ENCODE measurements at places on chromosomes 13 and 19. TPM values are rescaled to one million over a fixed set of nuclear protein-coding genes. Genes with fewer than 3 reads are reported as not detected.
A peak's percentile ranks its signal among the peaks of the same experiment; 100 is the strongest.

The PODNL1 gene
- total RNA-seq, result 4.1 TPM

The LILRA5 gene
- 0.42 TPM for total RNA-seq

GRCh38 chr13:58048670-58049069 lies 417.1 kb downstream of the PCDH17 start:
- H3K36me3 ChIP-seq, result no peaks in the 10 kb centered on the region
- no peak for DNase-seq
- no peaks in the 10 kb centered on the region for H3K4me1 ChIP-seq
- H3K4me3 ChIP-seq, result no peak overlapping the region

DNA sequence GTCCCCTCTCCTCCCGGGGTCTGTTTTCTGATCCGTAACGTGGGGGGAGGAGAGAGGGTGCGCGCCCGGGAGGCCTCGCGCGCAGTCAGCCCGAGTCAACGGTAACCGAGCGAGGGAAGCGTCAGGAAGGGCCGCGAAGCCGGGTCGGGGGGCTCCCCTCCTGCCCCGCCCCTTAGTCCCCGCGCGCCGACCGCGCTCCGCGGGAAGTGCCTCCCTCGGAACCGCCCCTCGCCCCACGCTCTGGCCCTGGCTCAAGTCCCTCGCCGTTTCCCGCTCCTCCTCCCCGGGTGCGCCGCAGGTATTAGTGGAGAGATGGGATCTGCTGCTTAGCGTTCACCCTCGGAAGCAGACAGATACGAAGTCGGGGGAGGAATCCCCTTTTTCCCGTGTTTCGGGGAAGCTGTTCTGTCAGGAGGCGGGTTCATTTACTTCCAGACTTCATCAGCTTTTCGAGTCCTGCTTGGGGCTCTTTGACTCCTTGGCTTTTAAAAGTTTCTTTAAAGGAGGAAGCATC lies 770 bp downstream of the HNRNPM start:
- peaks cover 7% of the 10 kb centered on the region for H3K4me1 ChIP-seq
- H3K27me3 ChIP-seq, result no peaks in the 10 kb centered on the region
- peak overlapping the region; percentile 97 for H3K27ac ChIP-seq
- DNase-seq, result peak; percentile 68

GRCh38 chr19:51531349-51532315 lies at the start of gene SIGLEC6:
TSS of gene SIGLEC6 (minus strand) at chr19:51531670. CDS start at chr19:51531648, 22 bp downstream.
- H3K27ac ChIP-seq, result no peak within 1 kb of the TSS
- no peaks in the 10 kb centered on the region for H3K27me3 ChIP-seq
- H3K4me1 ChIP-seq, result no peaks in the 10 kb centered on the region
- DNase-seq, result peak; percentile 30
- H3K36me3 ChIP-seq, result no peaks in the 10 kb centered on the region
- no peak within 1 kb of the TSS for H3K4me3 ChIP-seq

The OR4F17 gene
- total RNA-seq, result not detected

The LRG1 gene
- total RNA-seq, result 26.0 TPM

- DNase-seq, result no peak
- no peaks in the 10 kb centered on the region for H3K27me3 ChIP-seq
- no peaks in the 10 kb centered on the region for H3K36me3 ChIP-seq
- no peaks in the 10 kb centered on the region for H3K4me1 ChIP-seq
- no peak overlapping the region for H3K27ac ChIP-seq
- no peak overlapping the region for H3K4me3 ChIP-seq
Measured at GRCh38 chr13:71309905-71310304, 557.1 kb downstream of the DACH1 start.

GRCh38 chr13:37657134-37657533 lies 58.6 kb upstream of the POSTN start:
- no peak overlapping the region for H3K27ac ChIP-seq
- no peak overlapping the region for H3K4me3 ChIP-seq
- no peaks in the 10 kb centered on the region for H3K4me1 ChIP-seq
- no peak for DNase-seq

- no peak for DNase-seq
- no peaks in the 10 kb centered on the region for H3K27me3 ChIP-seq
- H3K4me1 ChIP-seq, result no peaks in the 10 kb centered on the region
Measured at GRCh38 chr19:29271341-29271740, 58.4 kb upstream of the UQCRFS1 start.

The UHRF1 gene
- total RNA-seq, result 6.3 TPM

- H3K27me3 ChIP-seq, result no peaks in the 10 kb centered on the region
- H3K27ac ChIP-seq, result peak overlapping the region; percentile 14
- H3K36me3 ChIP-seq, result no peaks in the 10 kb centered on the region
- no peak for DNase-seq
- no peak overlapping the region for H3K4me3 ChIP-seq
Measured at GRCh38 chr13:46666727-46667456, 113.9 kb downstream of the LRCH1 start.

- no peaks in the 10 kb centered on the region for H3K4me1 ChIP-seq
- no peak for DNase-seq
- no peak overlapping the region for H3K27ac ChIP-seq
- H3K36me3 ChIP-seq, result no peaks in the 10 kb centered on the region
- H3K4me3 ChIP-seq, result no peak overlapping the region
Measured at GRCh38 chr19:40592170-40592569, 9.0 kb upstream of the LTBP4 start.

The PINLYP gene
- total RNA-seq, result 0.52 TPM

DNA sequence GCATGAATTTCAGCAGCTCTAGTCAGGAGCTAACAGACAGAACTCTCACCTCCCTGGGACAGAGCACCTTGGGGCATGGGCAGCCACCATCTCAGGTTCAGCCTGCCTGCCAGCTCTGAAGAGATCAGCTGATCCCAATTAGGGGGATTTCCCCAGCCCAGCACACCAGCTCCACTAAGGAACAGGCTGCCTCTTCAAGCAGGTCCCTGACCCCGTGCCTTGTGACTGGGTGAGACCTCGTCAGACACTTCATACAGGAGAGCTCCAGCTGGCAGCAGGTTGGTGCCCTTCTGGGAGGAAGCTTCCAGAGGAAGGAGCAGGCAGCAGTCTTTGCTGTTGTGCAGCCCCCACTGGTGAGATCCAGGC lies 84.5 kb upstream of the UFM1 start:
- no peak for DNase-seq
- H3K27me3 ChIP-seq, result no peaks in the 10 kb centered on the region
- no peaks in the 10 kb centered on the region for H3K36me3 ChIP-seq

GRCh38 chr19:32173836-32174235 lies 171.6 kb upstream of the ZNF507 start:
- H3K4me1 ChIP-seq, result no peaks in the 10 kb centered on the region
- H3K27ac ChIP-seq, result no peak overlapping the region
- DNase-seq, result peak; percentile 0
- H3K4me3 ChIP-seq, result no peak overlapping the region
- no peaks in the 10 kb centered on the region for H3K27me3 ChIP-seq

GRCh38 chr19:33840783-33841182 lies 44.1 kb downstream of the KCTD15 start:
- no peaks in the 10 kb centered on the region for H3K27me3 ChIP-seq
- H3K4me1 ChIP-seq, result no peaks in the 10 kb centered on the region
- H3K4me3 ChIP-seq, result no peak overlapping the region
- no peaks in the 10 kb centered on the region for H3K36me3 ChIP-seq

The SERPINE3 gene
- total RNA-seq, result not detected

The RGCC gene
- total RNA-seq, result 10.4 TPM

- H3K4me3 ChIP-seq, result peak overlapping the region; percentile 75
- peaks cover 4% of the 10 kb centered on the region for H3K4me1 ChIP-seq
- no peak for DNase-seq
- H3K36me3 ChIP-seq, result no peaks in the 10 kb centered on the region
- H3K27me3 ChIP-seq, result no peaks in the 10 kb centered on the region
Measured at GRCh38 chr19:51339313-51339686, 2.6 kb downstream of the VSIG10L start.

The CACNA1A gene
- 6.1 TPM for total RNA-seq

The RNF113B gene
- not detected for total RNA-seq
